ENCODE measurements at places on chromosomes 3 and 15.
A peak's percentile ranks its signal among the peaks of the same experiment; 100 is the strongest.

DNA sequence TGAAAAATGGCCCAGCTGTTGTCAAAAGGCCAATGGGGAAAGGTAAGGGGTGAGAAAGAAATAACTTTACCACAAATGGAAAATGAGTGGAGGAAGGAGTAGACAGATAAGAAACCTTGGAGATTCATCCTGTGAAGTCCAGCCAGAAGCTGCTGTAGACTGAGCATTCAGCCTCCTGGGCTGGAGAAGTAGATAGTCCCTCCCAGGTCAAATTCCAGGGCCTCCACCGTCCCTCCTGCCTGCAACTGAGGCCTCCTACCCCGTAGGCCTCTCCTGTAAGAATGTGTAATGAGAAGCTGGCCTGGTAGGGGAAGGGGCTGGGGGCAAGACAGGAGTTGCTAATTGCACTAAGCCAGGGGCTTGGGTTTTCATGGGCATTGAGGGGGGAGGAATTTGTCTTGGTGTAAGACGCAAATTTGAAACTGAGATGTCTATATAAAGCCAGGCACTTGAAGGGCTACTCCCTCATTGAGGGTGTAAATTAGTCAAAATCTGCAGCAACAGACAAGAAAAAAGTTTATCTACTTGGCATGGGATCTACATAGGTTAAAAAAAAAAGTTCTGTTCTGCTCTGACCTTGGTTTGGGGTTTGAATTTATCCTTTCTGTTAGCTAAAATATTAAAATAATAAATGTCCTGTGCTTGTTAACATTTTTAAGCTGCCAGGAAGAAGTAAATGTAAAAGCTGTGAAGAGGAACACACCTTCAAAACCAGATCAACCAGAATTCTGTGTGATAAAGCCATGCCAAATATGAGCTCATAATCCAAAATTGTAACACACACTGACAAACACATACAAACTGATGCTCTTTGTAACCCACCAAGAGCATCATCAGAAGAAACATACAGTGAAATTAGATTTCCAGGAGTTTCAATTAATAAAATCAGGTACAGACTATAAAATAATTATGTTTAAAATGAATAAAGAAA lies 1.7 kb upstream of the RBP2 start:
- no peak overlapping the region for H3K27ac ChIP-seq
- no peak for DNase-seq
- H3K36me3 ChIP-seq = no peaks in the 10 kb centered on the region
- H3K27me3 ChIP-seq = peaks cover 5% of the 10 kb centered on the region

GRCh38 chr3:112640930-112641801 lies at the start of gene CCDC80:
Gene CCDC80, minus strand, starts transcription at chr3:112641143. Its CDS starts 1,238 bp downstream, at chr3:112639905.
- H3K27ac ChIP-seq = peak within 1 kb of the TSS; percentile 97
- DNase-seq = peak; percentile 99
- no peaks in the 10 kb centered on the region for H3K27me3 ChIP-seq
- H3K4me1 ChIP-seq = peaks cover 29% of the 10 kb centered on the region
- peaks cover 12% of the 10 kb centered on the region for H3K36me3 ChIP-seq

DNA sequence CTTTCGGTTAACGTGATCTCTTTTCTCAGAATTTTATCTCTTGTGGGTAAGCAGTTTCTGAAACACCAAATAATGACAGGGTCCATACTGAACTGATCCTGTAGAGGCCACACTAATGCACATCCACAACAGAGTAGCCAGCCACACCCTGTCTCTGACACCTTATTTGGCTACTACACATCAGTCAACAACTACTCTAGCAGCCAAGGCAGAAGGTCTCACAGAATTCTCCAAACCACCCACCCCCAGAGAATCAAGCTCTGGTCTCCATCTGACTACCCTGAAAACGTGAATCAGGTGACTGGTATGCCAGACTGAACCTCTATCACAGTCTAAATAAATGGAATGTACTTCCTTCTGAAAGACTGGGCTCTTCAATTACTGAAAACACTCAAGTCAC lies 38.0 kb downstream of the EDC3 start:
- H3K27me3 ChIP-seq = no peaks in the 10 kb centered on the region
- H3K4me3 ChIP-seq = no peak overlapping the region
- H3K27ac ChIP-seq = no peak overlapping the region
- peak; percentile 13 for DNase-seq
- peaks cover 8% of the 10 kb centered on the region for H3K36me3 ChIP-seq

GRCh38 chr3:62370858-62371719 lies 2.3 kb downstream of the FEZF2 start:
- no peak for DNase-seq
- no peak overlapping the region for H3K27ac ChIP-seq
- no peak overlapping the region for H3K4me3 ChIP-seq
- H3K27me3 ChIP-seq = peaks cover 98% of the 10 kb centered on the region

DNA sequence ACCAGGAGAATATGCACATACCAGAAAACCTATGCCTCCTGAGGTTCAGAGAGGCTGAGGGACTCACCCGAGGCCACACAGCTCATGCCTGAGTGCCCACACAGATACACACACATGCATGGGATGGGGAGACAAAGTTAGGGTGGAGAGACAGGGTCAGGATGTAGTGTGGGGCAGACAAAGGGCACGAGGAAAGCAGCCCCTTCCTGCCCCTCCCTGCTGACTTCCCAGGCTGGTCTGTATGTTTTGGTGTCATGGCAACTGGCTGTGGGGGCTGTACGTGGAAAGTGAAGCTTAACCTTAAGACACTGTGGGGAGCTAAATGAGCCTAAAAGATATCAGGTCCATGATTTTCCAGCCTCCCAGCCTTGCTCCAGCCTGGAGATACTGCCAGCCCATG lies 57.8 kb downstream of the EPHB3 start:
- H3K36me3 ChIP-seq = no peaks in the 10 kb centered on the region
- no peaks in the 10 kb centered on the region for H3K4me1 ChIP-seq
- peak; percentile 47 for DNase-seq
- peaks cover 39% of the 10 kb centered on the region for H3K27me3 ChIP-seq

DNA sequence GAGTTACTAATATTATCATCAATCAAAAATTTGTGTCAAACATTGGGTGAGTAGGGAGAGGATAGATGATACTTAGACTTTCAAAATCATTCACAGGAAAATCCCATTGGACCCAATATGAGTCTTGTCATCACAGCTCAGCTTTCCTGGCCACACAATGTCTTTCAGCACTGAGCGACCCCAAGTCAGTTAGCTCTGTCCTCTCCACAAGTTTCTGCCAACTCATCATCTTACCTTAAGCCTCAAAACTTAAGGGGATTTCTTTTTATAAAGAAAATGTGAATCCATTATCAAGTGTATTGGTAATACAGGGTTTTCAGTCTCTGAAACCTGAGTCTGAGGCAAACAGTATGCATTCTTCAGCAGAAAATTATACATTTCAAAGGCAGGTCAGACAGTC lies 55.8 kb downstream of the SUMF1 start:
- H3K36me3 ChIP-seq = peaks cover 11% of the 10 kb centered on the region
- no peak overlapping the region for H3K4me3 ChIP-seq
- no peak for DNase-seq
- H3K27ac ChIP-seq = no peak overlapping the region
- H3K4me1 ChIP-seq = peaks cover 5% of the 10 kb centered on the region

DNA sequence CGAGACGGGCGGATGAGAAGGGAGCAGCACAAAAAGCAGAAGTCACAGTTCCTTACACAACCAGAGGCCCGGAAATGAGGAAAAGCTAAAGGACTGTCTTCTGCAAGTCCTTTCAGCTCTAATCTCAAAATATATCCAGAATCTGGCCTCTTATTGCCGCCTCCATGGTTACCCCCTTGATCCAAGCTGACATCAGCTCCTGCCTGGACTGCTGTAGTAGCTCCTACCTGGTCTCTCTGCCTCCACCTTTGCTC lies 324.0 kb upstream of the ROPN1 start:
- H3K27me3 ChIP-seq = no peaks in the 10 kb centered on the region
- DNase-seq = no peak
- H3K4me3 ChIP-seq = no peak overlapping the region
- H3K36me3 ChIP-seq = no peaks in the 10 kb centered on the region

GRCh38 chr3:119551598-119551997 lies 7.8 kb downstream of the CD80 start:
- no peak overlapping the region for H3K27ac ChIP-seq
- H3K27me3 ChIP-seq = no peaks in the 10 kb centered on the region
- no peak for DNase-seq
- no peak overlapping the region for H3K4me3 ChIP-seq
- H3K4me1 ChIP-seq = no peaks in the 10 kb centered on the region

- no peak overlapping the region for H3K27ac ChIP-seq
- no peak for DNase-seq
- no peak overlapping the region for H3K4me3 ChIP-seq
- no peaks in the 10 kb centered on the region for H3K36me3 ChIP-seq
Measured at GRCh38 chr3:4837374-4837930, 141.8 kb upstream of the BHLHE40 start.

DNA sequence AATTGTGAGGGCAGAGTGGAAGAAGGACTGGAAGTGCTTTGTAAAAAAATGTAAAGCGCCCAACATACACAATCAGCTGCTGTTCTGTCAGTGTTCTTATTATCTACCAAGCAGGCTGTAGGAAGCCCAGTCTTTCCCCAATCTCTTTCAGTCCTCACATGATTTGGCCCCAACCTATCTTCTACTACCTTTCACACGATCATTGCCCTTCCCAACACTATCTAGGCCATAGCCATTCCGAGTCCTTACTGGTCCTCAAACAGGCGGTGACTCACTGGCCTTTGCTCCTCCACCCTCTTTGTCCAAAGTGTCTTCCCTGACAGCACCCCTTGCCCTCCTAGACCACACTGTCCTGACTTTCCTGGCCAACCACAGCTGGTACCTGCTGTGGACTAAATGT lies 861 bp upstream of the RFT1 start:
- peaks cover 4% of the 10 kb centered on the region for H3K4me1 ChIP-seq
- H3K4me3 ChIP-seq = peak overlapping the region; percentile 90
- peaks cover 11% of the 10 kb centered on the region for H3K36me3 ChIP-seq
- H3K27ac ChIP-seq = no peak overlapping the region
- no peak for DNase-seq

GRCh38 chr3:191997579-191998268 lies 536.8 kb downstream of the PYDC2 start:
- H3K36me3 ChIP-seq = no peaks in the 10 kb centered on the region
- no peak for DNase-seq
- H3K27ac ChIP-seq = no peak overlapping the region
- no peaks in the 10 kb centered on the region for H3K4me1 ChIP-seq
- H3K4me3 ChIP-seq = no peak overlapping the region

- no peak for DNase-seq
- H3K4me1 ChIP-seq = no peaks in the 10 kb centered on the region
- no peaks in the 10 kb centered on the region for H3K36me3 ChIP-seq
- H3K27ac ChIP-seq = no peak overlapping the region
Measured at GRCh38 chr15:42143866-42144625, 12.4 kb downstream of the PLA2G4F start.
